ENCODE measurements at places on chromosomes 6 and 20.

DNA sequence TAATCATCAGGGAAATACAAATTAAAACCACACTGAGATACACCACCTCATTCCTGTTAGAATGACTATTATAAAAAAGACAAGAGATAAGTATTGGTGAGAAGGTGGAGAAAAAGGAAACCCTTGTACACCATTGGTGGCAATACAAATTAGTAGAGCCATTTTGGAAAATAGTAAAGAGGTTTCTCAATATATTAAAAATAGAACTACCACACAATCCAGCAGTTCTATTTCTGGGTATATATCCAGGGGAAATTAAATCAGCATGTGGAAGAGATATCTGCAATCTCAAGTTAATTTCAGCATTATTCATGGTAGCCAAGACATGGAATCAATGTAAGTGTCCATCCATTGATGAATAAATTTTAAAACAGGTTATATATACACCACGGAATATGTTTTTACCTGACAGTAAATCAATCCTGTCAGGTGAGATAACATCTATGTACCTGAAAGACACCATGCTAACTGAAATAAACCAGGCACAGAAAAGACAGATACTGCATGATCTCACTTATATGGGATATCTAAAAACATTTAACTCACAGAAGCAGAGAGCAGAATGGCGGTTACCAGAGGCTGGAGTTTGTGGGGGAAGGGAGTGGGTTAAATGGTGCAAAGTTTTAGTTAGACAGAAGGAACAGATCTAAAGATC is 64.1 kb downstream of the SHPRH start:
- DNase-seq, result no peak

DNA sequence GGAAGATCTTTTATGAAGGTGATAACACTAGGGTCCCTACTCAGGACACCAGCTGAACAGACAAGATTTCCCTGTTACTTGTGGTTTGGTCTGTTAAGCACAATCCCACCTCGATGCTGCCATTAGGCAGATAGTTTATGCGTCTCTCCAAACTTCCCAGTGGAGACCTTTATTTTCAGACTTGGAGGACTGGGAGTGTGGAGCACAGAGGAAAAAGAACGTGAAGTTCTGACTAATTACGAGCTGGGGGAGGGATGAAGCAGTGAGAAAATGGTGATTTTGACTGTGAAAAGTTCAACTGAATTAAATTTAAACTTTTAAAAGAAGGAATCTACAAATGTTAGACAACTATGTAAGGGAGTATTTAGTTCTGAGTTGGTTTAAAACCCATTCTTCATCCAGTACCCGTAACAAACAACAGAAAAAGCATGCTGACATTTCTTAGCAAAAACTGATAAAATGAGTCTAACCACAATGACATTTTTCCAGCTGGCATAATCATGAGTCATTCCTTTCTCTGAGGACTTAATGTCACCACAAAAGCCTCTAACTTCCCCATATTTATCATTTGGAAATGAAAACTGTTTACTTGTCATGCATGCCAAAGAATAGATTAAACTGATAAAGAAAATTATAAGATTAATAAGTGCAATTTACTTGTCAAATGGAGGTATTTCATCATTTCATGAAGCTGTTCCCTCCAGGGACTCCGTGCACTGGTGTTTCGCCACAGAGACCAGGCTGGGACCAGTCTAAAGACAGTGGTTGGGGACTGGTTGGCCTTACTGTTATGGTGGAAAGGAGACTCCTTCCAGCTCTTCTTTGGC is 113.3 kb upstream of the SSTR4 start:
- no peak for DNase-seq

GRCh38 chr20:53331151-53331973 is 262.3 kb downstream of the ZNF217 start:
- no peak for DNase-seq

GRCh38 chr6:33717934-33718455 is 6.5 kb upstream of the UQCC2 start:
- DNase-seq, result no peak

GRCh38 chr20:31849306-31849930 is 4.0 kb upstream of the FOXS1 start:
- no peak for DNase-seq

DNA sequence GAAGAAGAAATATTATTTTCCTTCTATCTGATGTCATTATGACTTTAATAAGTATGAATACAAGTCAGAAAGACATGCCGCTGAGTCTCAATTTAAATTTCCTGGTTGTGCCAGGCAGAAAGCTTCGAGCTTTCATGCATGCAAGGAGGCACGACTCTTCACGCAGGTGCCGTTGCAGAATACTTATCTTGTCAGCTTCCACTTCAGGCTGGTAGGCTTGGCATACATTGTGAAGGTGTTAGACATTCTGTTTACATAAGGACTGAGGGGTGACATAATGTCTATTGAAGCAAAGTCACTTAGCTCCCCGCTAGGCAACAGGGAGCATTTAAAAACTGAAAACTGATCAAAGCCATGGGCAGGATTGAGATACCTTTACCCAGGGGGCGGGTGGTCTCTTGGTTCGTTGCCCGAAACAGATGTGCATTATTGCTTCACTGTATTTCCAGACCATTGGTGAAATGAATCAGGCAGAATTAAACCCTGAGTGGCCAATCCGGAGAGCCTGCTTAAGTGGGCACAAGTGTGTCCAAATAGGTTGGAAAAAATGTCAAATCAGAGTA is 16.4 kb downstream of the BMP6 start:
- DNase-seq, result no peak

DNA sequence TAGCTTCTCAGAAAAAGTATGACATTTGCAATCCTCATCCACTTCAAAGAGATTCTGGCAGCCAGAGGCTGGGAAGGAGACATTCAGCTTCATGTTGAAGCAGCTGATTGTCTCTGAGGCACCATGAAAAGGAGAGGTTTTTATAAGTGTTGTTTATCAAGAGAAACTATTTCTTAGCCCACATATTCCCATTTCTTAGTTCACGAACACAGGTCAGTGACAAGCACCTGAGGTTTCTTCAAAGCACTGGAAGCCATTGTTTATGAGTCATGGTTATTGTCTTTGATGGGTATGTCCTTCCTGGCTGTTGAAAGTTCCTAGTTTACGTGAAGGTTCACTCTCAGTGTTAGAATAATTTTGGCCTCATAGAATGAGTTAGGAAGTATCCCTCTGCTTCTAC is 3.0 kb upstream of the DDX43 start:
- DNase-seq, result no peak

- no peak for DNase-seq
Observed at GRCh38 chr20:31687777-31688176, 34.9 kb downstream of the BCL2L1 start.
